ENCODE measurements at places on chromosomes 5 and 9.

DNA sequence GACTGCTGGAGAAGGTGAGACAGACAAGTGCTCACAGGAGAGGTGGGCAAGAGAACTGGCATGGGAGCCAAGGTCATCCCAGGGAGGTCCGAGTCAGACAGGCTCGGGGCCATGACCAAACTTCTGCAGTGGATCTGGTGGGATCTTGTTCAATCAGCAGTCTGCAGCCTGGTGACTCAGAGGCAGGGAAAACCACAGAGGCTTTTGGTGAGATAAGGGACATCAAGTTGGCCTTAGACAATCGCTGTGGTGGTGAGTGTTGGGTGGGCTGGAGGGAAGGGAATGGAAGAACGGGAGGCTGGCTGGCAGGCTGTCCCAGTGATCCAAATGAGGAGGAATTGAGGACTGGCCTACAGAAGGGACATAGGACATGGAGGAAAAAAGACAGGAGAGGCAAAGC is 123.8 kb downstream of the TMEM174 start:
- DNase-seq, result no peak

- no peak for DNase-seq
These were observed 60.6 kb upstream of the SAP30L start for GRCh38 chr5:154385236-154385512.

- no peak for DNase-seq
These were observed 493.0 kb downstream of the AGTPBP1 start for GRCh38 chr9:85248514-85249312.

DNA sequence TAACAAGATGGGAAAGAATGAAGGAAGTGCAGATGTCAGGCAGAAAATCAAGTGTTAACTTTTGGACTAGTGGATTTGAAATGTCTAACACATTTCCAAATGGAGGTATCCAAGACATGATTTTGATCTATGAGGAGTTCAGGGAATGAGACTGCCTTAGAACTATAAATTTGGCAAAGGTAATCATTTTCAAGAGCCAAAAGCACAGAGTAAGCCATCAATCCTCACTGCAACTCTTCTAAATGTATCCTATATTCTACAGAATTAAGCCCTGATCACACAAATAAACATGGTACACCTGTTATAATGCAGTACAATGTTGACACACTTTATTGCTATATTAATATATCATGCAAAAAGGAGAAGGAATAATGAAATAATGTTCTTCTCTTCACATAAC is 55.6 kb downstream of the SETX start:
- DNase-seq, result no peak

- no peak for DNase-seq
These were observed 47.5 kb upstream of the CLK4 start for GRCh38 chr5:178674334-178674733.

DNA sequence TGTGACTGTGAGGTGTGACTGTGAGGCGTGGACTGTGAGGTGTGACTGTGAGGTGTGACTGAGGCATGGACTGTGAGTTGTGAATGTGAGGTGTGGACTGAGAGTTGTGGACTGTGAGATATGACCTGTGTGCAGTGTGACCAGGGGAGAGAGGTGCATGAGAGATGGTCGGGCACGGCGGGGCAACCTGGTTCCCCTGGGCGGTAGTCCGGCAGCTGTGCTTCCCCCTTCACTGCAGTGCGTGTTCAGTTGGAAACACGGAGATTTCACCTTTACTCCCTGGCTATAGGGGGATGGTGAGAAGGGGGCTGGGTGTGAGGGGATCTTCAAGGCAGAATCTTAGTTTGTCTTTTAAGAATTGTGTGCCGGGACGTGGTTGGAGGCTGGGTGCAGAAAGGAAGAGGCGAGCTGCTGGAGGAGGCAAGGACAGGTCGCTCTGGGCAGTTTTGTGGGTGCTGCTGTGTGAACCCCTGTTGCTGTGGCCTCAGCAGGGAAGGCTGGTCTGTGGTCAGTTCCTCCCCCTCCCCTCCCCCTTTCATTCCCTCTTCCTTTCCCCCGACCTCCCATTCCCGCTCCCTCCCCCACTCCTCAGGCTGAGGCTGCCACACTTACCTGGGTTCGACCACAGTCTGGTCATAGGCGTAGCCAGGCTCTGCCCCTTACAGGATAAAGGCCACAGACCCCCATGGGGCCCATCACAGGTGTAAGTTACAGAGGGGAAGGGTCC is 39.3 kb downstream of the CEP72 start:
- no peak for DNase-seq

DNA sequence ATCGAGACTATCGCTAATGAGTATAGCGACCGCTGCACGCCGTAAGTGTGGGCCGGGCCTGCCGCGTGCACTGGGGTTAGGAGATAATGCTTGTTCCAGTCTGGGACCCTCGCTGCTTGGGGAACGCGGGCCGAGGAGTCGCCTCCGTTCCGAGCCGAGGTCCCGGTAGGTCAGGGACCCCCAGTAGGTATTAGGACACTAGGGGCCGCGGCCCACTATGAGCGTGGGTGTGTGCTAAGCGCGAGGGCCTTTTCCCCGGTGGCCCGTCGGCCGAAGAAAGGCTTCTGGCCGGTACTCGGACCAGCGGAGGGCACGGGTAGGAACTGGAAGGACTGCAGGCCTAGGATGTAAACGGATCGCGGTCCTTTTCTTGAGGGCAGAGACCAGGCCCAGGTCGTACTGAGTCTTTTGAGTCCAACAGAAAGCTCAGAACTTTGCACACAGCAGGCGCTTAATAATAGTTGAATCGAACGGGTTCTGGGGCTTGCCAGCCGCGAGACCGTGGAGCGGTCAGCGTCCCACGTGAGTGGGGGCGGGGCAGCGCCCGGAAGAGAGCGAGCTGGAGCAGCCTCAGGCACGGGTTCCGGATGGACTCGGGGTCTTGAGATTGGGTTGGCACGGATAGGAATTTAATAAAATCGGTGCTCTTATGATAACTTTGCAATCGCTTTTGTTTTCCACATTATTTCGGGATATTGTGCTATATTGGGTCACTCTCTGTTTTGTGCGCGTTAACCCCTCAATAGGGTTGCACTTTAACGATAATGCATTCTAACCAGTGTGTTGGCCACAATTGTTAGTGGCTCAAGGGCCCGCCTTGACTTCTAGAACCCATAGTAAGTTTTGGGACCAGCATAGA is 733 bp downstream of the HSPA4 start:
- DNase-seq, result peak; percentile 42

GRCh38 chr9:94855903-94856302 is 129.4 kb downstream of the AOPEP start:
- DNase-seq, result no peak

DNA sequence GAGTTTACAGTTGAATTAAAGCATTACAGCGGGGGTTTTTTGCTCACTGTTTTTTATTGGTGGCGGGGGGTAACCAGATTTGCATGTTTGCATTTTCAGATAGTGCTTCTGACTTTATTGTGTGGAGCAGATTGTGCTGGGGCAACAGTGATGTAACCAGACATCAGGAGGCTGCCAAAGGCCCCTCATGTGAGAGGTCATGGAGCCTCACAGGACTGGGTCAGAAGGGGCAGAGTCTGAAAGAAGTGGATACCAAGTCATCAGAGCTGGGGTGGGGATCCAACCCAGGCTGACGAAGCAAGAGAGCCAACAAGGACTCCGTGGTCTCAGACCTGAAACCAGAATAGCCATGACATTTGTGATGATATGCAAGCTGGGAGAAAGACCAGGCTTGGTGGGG is 259.4 kb upstream of the TAS2R1 start:
- no peak for DNase-seq

GRCh38 chr9:16138561-16139491 is 586.0 kb downstream of the CCDC171 start:
- no peak for DNase-seq

Data from stimulated activated CD4-positive, alpha-beta T cell treated with anti-CD3 and anti-CD28 coated beads, Interleukin-12 subunit alpha, Interleukin-12 subunit beta, amount 100 ng/mL, for 48 hours (primary cell).